AG08396 (cell line): ENCODE measurements at places on chromosomes 2 and 18.

DNA sequence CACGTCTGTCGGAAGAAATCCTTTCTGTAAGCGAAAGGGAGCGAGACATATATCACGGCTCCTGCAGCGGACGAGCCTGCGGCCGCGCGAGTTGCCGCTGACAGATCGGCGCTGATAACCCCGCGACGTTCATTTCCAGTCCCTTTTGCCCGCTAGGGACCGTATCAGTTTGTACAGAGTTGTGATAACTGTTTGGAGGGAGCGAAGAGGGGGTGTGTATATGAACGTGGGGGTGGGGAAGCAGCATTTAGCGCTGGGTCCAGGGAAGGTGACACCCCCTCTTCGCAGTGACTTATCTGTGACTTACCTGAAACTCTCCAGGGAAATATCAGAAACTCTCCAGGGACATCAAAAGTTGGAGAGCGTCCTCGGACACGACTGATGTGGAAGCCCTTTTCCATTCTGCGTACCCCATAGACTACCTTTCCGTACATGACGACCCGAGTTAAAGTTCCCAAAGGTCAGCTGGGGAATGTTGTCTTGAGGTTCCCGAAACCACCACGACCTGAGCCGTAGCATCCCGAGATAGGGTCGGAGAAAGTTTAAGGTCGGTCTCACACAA is 948 bp upstream of the GATA6 start:
- peak; percentile 47 for DNase-seq

- no peak for DNase-seq
Observed at GRCh38 chr2:11245322-11245721, 90.1 kb downstream of the SLC66A3 start.

GRCh38 chr2:117835990-117836760 is 21.7 kb downstream of the DDX18 start:
- DNase-seq = peak; percentile 90

GRCh38 chr2:31893094-31893493 is 117.7 kb downstream of the MEMO1 start:
- DNase-seq = no peak

DNA sequence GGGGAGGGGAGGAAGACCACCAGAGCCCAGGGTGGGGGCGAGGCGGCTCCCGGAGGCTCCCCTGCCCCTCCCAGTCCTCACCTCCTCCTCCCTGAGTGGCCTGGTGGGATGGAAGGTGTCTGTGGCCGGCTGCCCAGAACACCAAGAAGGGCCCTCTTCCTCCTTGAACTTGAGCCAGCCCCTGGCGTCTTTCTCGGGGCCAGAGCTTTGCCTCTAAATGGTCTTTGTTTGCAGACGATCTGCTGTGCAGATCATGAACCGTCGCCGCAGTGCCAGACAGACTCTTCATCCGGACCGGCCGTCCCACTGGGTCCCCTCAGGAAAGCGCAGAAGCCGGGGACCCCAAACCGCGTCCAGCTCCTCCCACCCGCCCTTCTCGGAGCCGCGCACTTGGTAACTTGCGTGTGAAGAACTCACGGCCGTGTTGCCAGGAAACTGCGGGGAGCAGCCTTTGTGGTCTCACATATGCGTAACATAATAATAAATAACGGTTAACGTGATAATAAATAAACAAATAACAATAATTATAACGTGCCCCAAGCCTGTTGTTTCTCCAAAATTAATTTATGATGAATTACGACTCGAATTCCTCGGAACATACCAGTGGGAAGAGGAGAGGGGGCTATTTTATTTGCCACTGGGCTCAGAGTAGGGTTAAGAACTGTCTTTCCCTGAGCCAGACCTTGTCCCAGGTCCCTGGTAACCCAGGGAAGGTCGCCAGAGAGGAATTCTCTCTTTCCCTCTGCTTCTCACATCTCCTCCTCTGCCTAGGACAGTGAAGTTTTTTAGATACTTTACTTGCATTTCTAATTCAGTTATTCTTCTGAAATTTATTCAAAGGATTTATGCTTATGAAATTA is 41.0 kb downstream of the PTGR3 start:
- no peak for DNase-seq

DNA sequence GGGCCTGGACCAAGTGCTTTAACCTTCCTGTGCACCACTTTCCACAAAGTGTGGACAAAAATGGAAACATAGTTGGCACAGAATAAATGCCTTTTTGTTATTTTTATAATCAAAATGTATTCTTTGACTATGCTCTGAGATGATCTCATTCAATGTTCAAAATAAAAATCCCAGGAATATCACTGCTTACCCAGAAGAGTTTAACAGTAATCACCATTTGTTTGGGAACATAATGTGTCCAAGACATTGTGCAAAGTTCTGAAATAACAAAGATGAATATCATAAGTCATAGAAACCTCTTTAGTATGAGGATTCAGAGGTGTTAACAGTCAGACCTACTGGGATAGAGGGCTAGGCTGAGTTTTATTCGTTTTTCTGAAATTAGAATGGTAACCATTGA is 668.1 kb downstream of the CNTNAP5 start:
- DNase-seq = no peak

- DNase-seq = no peak
Observed at GRCh38 chr2:69950241-69950640, 11.2 kb downstream of the ASPRV1 start.

DNA sequence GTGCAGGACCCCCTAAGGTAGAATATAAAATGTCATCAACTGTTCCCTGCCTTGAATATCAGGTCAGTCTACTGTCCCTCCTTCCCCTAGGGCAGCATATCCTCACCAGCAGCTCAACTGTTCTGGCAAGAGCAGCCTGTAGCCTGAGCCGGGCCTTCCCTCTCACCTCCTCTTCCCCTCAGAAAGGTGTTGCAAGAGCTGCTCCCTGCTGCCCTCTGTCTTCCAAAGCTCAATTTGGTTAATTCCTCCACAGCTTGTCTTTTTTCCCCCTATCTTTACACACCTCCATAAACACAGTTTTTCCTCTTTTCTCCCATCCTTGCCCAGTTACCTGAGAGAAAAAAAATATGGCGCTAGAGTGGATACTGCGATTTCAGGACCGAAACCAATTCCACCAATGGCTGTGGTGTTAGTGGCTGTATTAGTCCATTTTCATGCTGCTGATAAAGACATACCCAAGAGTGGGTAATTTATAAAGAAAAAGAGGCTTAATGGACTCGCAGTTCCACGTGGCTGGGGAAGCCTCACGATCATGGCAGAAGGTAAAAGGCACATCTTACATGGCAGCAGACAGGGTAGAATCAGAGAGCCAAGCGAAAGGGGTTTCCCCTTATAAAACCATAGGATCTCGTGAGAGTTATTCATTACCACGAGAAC is 184.7 kb downstream of the MREG start:
- peak; percentile 28 for DNase-seq

DNA sequence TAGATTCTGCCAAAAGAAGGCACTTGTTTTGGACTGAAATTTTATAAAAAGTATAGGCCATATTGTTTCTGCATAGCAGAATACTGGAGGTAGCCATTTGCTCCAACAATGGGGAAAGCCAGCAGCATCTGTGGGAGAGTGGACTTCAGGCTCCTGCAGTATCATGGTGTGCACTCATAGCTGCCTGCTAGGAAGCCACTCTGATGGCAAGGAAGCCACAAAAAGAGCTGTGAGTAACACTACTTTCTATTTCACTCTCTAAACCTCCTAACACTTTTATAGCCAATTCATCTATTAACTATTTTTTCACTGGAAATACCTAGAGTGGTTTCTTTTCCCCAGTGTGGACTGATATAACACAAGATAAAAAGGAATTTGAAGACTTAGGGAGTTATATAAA is 144.4 kb upstream of the KCNJ3 start:
- no peak for DNase-seq

- DNase-seq = no peak
Observed at GRCh38 chr18:45328811-45329210, 286.5 kb upstream of the SLC14A2 start.

- DNase-seq = peak; percentile 45
Observed at GRCh38 chr18:74806700-74807416, 209.2 kb downstream of the ZNF407 start.

- no peak for DNase-seq
Observed at GRCh38 chr2:127400533-127400896, 12.7 kb upstream of the MAP3K2 start.

GRCh38 chr2:225894236-225894980 is 494.9 kb downstream of the NYAP2 start:
- DNase-seq = peak; percentile 40

DNA sequence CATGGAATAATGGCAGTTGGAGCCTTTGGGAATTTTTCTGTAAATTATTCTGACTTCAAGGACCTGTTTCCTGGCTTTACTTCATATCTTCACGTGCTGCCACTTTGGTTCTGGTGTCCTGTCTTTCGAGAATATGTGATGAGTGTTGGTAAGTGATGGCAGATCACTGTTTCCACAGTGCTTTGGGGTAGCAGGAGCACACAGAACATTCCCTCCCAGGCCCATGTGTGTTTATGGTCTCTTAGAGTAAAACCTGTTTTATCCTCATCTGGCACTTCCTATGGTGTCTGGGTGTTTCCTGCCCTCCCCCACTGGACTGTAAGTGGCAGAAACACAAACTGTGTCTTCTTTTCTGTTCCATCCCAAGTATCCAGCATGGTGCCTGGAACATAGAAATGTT is 17.9 kb downstream of the MOGAT1 start:
- no peak for DNase-seq

GRCh38 chr2:155115846-155116245 is 417.4 kb downstream of the KCNJ3 start:
- no peak for DNase-seq

DNA sequence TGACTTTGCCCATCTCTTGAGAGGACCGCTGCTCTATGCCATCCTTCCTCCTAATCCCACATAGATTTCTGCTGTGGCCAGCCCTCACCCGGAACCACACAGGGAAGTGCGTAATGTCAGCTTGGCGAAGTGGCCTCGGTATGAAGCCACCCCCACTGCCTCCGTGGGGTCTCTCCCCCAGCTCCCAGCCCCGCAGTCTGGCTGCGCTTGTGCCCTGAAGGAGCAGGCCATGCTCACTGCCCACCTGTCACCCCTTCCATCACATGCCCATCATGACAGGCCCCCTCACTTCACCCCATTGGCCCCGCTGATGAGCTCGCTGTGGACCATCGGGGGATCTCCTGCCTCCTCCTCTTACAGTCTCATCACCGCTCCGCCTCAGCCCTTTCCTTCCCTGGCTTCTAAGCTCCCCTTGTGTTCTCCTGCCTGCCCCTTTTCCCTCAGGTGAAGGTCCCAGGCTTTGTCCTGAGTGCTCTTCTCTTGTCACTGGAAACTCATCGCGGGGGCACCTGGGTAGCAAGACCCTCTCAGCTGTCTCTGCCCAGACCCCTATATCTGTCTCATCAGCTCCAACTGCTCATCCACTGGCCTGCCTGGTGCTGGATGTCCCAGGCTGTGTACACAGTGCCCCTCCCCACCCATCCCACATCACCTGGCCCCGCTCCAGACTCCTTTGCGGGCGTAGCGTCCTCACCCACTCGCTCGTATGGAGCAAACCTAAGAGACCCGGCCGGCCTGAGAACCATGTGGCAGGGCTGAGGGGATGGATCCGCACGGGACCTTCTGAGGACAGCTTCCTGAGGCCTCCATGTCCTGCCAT is 81.7 kb downstream of the GLI2 start:
- DNase-seq = no peak

DNA sequence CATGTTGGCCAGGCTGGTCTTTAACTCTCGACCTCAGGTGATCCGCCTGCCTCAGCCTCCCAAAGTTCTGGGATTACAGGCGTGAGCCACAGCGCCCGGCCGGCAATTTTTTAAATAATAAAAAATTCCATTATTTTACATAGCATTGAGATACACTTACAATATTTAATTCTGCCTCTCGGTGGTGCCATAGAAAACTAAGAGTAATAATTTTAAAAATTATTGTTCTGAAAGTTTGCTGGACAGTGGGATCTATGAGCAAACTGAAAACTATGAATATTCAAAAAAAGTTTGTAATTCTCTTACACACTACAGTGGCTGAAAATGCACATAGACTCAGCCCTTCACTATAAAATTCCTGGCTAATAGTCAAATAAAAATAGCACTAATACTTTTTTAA is 90.9 kb upstream of the STON1 start:
- no peak for DNase-seq
